ENCODE measurements at places on chromosomes 1 and 21. TPM values are rescaled to one million over a fixed set of nuclear protein-coding genes. Genes with fewer than 3 reads are reported as not detected.

- H3K27me3 ChIP-seq: peaks cover 31% of the 10 kb centered on the region
- peaks cover 5% of the 10 kb centered on the region for H3K4me1 ChIP-seq
- H3K27ac ChIP-seq: no peak overlapping the region
- no peaks in the 10 kb centered on the region for H3K36me3 ChIP-seq
- no peak for DNase-seq
- H3K4me3 ChIP-seq: no peak overlapping the region
Observed at GRCh38 chr1:38500352-38500751, 359.2 kb downstream of the RRAGC start.

The LMX1A gene
- not detected for total RNA-seq

- no peak overlapping the region for H3K4me3 ChIP-seq
- no peaks in the 10 kb centered on the region for H3K36me3 ChIP-seq
- no peak for DNase-seq
- no peaks in the 10 kb centered on the region for H3K4me1 ChIP-seq
- peak overlapping the region; percentile 26 for H3K27ac ChIP-seq
- no peaks in the 10 kb centered on the region for H3K27me3 ChIP-seq
Observed at GRCh38 chr21:29164323-29164942, 34.0 kb downstream of the MAP3K7CL start.

The VSIG8 gene
- not detected for total RNA-seq

GRCh38 chr1:57061369-57061768 lies 95.6 kb upstream of the C8B start:
- no peaks in the 10 kb centered on the region for H3K27me3 ChIP-seq
- no peak overlapping the region for H3K4me3 ChIP-seq
- DNase-seq: no peak
- H3K4me1 ChIP-seq: no peaks in the 10 kb centered on the region
- no peak overlapping the region for H3K27ac ChIP-seq

The TMEM269 gene
- 0.81 TPM for total RNA-seq

DNA sequence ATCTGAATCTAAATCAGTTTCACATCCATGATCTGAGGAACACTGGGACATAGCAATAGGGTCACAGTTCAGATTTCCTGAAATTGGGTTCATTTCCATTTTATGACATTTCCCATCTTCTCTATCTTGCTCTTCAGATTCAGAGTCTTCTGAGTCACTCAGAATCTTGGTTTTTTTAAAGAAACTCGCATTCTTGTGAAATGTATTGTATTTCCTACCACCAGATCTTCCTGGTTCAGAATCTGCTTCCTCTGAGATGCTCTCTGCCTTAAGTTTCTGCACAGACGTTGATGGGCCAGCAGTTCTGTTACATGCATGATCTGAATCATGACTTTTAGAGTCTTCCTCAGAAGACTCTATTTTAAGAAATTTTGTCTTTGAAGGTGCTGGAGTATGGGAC lies 15.5 kb upstream of the PSMG1 start:
- peak overlapping the region; percentile 22 for H3K27ac ChIP-seq
- H3K4me3 ChIP-seq: no peak overlapping the region
- H3K27me3 ChIP-seq: no peaks in the 10 kb centered on the region
- peaks cover 13% of the 10 kb centered on the region for H3K36me3 ChIP-seq
- DNase-seq: no peak

The ZBTB8B gene
- total RNA-seq: not detected

The CLDN17 gene
- total RNA-seq: not detected

DNA sequence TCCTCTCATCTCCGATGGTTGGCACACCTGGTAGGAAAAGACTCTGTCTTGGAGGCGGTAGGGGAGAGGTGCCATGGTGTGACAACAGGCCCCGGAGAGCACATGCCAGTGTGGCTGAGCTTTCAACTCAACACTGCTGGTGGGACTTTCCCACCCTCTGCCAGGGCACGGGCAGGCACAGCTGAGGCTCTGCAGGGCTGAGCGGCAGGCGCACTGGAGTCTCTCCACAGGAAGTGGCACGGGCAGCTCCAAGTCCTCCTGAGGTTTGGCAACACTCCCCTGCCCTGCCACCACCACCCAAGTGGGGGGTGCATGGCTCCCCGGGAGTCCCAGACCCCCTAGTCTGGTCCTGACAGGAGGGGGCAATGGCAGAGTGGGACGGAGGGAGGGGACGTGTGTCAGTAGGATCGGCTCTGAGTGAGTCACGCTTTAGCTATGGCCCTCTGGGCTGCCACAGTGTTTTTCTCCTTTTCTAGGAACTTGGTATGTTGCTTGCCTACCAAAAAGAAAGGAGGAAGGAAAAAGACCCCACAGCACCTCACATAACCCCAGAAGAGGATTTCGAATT lies 27.3 kb upstream of the EVA1B start:
- no peak overlapping the region for H3K27ac ChIP-seq
- no peaks in the 10 kb centered on the region for H3K27me3 ChIP-seq
- peaks cover 25% of the 10 kb centered on the region for H3K4me1 ChIP-seq
- H3K36me3 ChIP-seq: peaks cover 2% of the 10 kb centered on the region
- DNase-seq: peak; percentile 60
- H3K4me3 ChIP-seq: peak overlapping the region; percentile 30

The CCDC185 gene
- not detected for total RNA-seq

- no peaks in the 10 kb centered on the region for H3K36me3 ChIP-seq
- no peaks in the 10 kb centered on the region for H3K4me1 ChIP-seq
- no peak overlapping the region for H3K27ac ChIP-seq
Observed at GRCh38 chr1:57615956-57616355, 192.1 kb upstream of the DAB1 start.

The MMP23B gene
- total RNA-seq: 1.5 TPM

GRCh38 chr1:180380259-180381183 lies 121.9 kb downstream of the ACBD6 start:
- H3K4me3 ChIP-seq: no peak overlapping the region
- peak overlapping the region; percentile 81 for H3K27ac ChIP-seq
- DNase-seq: no peak
- H3K27me3 ChIP-seq: no peaks in the 10 kb centered on the region
- peaks cover 14% of the 10 kb centered on the region for H3K4me1 ChIP-seq
- peaks cover 44% of the 10 kb centered on the region for H3K36me3 ChIP-seq

GRCh38 chr1:36612881-36613280 lies 130.2 kb upstream of the CSF3R start:
- H3K36me3 ChIP-seq: no peaks in the 10 kb centered on the region
- H3K4me3 ChIP-seq: no peak overlapping the region
- DNase-seq: no peak

- no peak overlapping the region for H3K4me3 ChIP-seq
- H3K36me3 ChIP-seq: no peaks in the 10 kb centered on the region
- no peaks in the 10 kb centered on the region for H3K4me1 ChIP-seq
- no peak overlapping the region for H3K27ac ChIP-seq
- H3K27me3 ChIP-seq: peaks cover 14% of the 10 kb centered on the region
Observed at GRCh38 chr1:225534135-225534534, 106.3 kb upstream of the LBR start.

- no peak for DNase-seq
- no peak overlapping the region for H3K27ac ChIP-seq
- H3K4me3 ChIP-seq: no peak overlapping the region
- H3K36me3 ChIP-seq: no peaks in the 10 kb centered on the region
- H3K27me3 ChIP-seq: no peaks in the 10 kb centered on the region
Observed at GRCh38 chr1:60746278-60746791, 336.0 kb upstream of the NFIA start.

DNA sequence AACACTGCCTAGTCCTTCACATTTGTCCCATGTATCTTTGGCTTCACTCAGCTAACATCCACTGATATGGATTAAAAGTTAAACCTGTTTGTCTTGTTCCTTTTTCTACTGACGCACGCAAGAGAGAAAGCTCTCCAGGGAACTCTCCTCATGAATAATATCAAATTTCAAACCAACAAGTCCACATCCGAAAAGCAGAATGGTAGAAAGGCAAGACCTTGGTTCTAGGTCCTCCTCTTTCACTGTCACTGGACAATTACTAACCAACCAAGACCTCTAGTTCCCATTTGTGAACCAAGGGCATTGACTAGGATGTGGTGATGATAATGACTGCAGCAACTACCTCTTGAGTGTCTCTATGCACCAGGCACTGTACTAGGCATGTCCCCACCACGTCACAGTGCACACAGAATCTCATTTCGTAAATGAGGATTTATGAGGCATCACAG lies 8.4 kb downstream of the PLPP3 start:
- H3K27ac ChIP-seq: no peak overlapping the region
- H3K4me1 ChIP-seq: no peaks in the 10 kb centered on the region
- no peak overlapping the region for H3K4me3 ChIP-seq
- no peaks in the 10 kb centered on the region for H3K36me3 ChIP-seq
- no peaks in the 10 kb centered on the region for H3K27me3 ChIP-seq

The LCE2A gene
- not detected for total RNA-seq

Measured in activated T-cell treated with anti-CD3 and anti-CD28 coated beads, Interleukin-2, amount 50 U/mL, for 72 hours (primary cell).